ENCODE measurements at places on chromosomes 5 and 9. TPM values are rescaled to one million over a fixed set of nuclear protein-coding genes. Genes with fewer than 3 reads are reported as not detected.
A peak's percentile ranks its signal among the peaks of the same experiment; 100 is the strongest.

KIF27 gene
- 3.4 TPM for total RNA-seq

MLANA gene
- total RNA-seq: not detected

NUTM2F gene
- not detected for total RNA-seq

TEK gene
- total RNA-seq: not detected

DNA sequence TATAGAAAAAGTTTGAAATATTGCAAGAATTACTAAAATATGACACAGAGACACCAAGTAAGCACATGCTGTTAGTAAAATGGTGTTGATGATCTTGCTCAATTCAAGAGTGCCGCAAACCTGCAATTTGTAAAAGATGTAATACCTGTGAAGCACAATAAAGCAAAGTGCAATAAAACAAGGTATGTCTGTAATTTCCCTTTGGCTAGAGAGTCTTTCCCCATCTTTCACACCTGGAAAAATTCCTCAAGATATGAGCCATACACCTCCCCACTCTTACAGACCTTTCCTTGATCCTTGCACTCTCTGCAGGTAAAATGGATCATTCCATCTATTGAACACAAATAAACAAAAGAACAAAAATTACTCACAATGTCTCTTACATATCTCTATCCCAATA, 597.8 kb downstream of the EFNA5 start:
- no peaks in the 10 kb centered on the region for H3K4me1 ChIP-seq
- H3K27ac ChIP-seq: no peak overlapping the region
- no peaks in the 10 kb centered on the region for H3K36me3 ChIP-seq
- H3K27me3 ChIP-seq: no peaks in the 10 kb centered on the region
- H3K4me3 ChIP-seq: no peak overlapping the region
- DNase-seq: no peak

GRCh38 chr9:75826314-75826713, 64.2 kb upstream of the PCSK5 start:
- DNase-seq: no peak
- H3K27me3 ChIP-seq: no peaks in the 10 kb centered on the region
- H3K36me3 ChIP-seq: no peaks in the 10 kb centered on the region
- H3K4me1 ChIP-seq: peaks cover 2% of the 10 kb centered on the region

DNA sequence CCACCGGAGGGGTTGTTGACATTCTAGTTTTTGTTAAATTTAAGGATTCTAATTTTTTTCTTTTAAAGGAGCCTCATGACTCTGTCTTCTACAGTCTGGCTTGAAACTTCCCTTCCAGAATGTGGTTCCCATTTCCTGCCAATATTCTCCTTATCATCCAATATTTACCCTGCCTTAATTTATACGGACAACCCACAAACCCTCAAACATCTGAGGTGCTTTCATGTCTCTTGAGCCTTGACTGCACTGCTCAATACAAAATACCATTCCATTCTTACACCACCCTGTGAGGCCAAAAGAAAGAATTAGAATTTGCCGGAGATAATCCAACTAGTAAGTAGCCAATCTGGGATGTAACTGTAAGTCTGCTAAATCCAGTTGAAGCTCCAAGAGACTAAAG, 346.5 kb downstream of the SPOCK1 start:
- no peaks in the 10 kb centered on the region for H3K36me3 ChIP-seq
- no peaks in the 10 kb centered on the region for H3K4me1 ChIP-seq
- DNase-seq: no peak
- H3K4me3 ChIP-seq: no peak overlapping the region

DNA sequence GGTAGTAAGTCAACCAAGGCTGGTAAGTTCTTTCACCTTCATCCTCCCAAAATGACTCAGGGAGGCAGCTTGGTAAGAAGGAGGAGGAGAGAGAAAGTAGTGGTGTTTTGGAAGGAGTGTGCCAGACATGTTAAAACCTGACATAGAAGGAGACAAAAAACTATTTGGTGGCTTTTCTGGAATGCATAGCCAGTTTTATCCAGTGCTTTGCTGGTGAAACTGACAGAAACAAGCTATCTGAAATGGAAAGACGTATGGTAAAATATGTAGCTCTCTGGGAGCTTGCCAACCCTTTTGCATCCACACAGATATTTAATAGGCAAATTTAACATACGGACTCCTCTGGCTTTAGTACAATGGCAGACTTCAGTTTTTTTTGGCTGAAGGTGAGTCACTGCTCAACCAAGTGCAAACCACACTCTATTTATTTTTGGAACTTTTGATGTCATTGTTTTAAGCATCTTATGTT, 45.4 kb downstream of the RAB14 start:
- H3K27me3 ChIP-seq: no peaks in the 10 kb centered on the region
- H3K36me3 ChIP-seq: peaks cover 52% of the 10 kb centered on the region
- H3K4me3 ChIP-seq: peak overlapping the region; percentile 37
- no peak for DNase-seq
- H3K27ac ChIP-seq: peak overlapping the region; percentile 86

DNA sequence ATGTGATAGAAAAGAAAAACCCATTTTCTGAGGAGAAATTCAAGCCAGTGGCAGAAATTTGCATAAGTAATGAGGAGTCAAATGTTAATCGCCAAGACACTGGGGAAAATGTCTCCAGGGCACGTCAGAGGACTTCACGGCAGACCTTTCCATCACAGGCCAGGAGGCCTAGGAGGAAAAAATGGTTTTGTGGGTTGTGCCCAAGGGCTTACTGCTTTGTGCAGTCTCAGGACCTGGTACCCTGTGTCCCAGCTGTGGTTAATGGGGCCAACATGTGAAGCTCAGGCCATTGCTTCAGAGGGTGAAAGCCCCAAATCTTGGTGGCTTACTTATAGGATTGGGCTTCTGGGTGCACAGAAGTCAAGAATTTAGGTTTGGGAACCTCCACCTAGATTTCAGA, 54.8 kb upstream of the ADAMTS2 start:
- H3K27me3 ChIP-seq: peaks cover 2% of the 10 kb centered on the region
- H3K4me1 ChIP-seq: no peaks in the 10 kb centered on the region
- DNase-seq: no peak
- H3K27ac ChIP-seq: no peak overlapping the region
- H3K36me3 ChIP-seq: no peaks in the 10 kb centered on the region

DNA sequence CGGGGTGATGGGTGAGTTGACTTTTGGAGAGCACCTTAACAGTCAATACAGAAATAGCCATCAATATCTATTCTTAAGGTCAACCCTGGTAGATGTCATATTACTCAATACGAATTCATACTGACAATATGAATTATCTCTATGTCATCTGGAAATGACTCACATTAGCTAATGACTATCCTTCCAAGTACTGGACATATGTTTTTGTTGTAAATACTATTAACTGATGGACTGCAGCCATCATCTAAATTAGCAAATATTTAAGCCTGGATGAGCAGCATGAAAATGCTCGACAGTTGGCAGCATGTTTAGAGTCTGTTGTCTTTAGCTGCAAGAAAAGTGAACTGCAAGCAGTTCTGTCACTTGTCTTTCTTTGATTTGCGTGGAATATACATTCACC, 19.6 kb upstream of the ISOC1 start:
- DNase-seq: no peak
- no peak overlapping the region for H3K4me3 ChIP-seq
- no peak overlapping the region for H3K27ac ChIP-seq
- H3K4me1 ChIP-seq: no peaks in the 10 kb centered on the region
- no peaks in the 10 kb centered on the region for H3K36me3 ChIP-seq
- peaks cover 2% of the 10 kb centered on the region for H3K27me3 ChIP-seq

DNA sequence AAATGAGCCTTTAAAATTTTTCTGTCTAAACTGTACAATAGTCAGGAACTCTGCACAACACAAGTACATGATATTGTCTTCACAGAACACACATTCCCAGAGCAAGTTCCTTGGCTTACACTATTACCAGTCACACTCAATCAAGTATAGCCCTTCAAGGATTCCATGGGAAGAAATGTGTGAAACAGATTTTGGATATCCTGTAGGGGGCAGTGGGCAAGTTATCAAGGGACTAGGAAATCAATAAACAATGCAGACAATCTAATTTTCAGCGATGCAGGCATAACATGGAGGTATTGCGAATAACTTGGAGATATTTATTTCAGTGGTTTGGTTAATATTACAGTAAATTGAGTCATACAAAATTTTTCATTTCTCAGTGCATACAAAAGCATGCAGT, 1171.5 kb upstream of the NUDT12 start:
- no peaks in the 10 kb centered on the region for H3K36me3 ChIP-seq
- DNase-seq: no peak
- H3K4me1 ChIP-seq: no peaks in the 10 kb centered on the region
- no peak overlapping the region for H3K4me3 ChIP-seq

DNA sequence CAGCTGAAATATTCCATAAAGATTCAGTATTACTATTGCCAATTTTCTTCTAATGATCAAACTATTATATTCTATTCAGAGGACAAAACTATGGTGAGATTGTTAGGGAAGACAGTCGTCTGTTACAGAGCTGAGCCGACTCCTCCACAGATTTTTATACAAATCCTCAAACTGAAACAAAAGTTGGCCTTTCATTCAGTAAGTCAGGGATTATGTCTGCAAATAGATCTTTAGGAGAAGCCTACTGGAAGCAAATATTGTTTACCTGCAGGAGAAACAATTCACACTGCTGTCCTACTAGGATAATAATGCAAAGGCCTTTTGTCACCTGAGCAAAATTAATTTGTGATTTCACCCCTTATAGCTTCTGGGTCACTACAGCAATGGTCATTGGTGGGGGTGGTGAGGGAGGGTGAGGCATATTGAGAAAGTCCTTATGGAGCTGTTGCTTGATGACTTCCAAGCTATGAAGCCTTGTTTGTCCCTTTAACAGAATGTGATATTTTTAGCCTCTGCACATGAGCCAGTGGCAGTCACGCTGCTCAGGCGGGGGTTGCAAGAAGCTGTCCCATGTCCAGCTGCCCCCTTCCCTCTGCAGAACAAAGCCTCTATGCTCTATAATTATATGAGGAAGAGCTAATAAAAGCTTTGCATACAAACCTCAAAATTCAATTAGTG, 200.5 kb upstream of the KLF9 start:
- no peak for DNase-seq
- H3K36me3 ChIP-seq: no peaks in the 10 kb centered on the region
- H3K4me1 ChIP-seq: no peaks in the 10 kb centered on the region
- no peak overlapping the region for H3K4me3 ChIP-seq

GRCh38 chr9:91395553-91396471, 27.8 kb downstream of the NFIL3 start:
- H3K27me3 ChIP-seq: no peaks in the 10 kb centered on the region
- H3K36me3 ChIP-seq: peaks cover 2% of the 10 kb centered on the region
- no peak for DNase-seq
- H3K27ac ChIP-seq: peak overlapping the region; percentile 62

GRCh38 chr9:130834371-130835336, at the start of gene ABL1:
Gene ABL1 (plus strand): TSS chr9:130835254. CDS start chr9:130835447, 193 bp downstream.
- peaks cover 4% of the 10 kb centered on the region for H3K27me3 ChIP-seq
- DNase-seq: peak; percentile 75
- H3K27ac ChIP-seq: peak within 1 kb of the TSS; percentile 90
- H3K4me1 ChIP-seq: peaks cover 19% of the 10 kb centered on the region
- no peaks in the 10 kb centered on the region for H3K36me3 ChIP-seq
- H3K4me3 ChIP-seq: peak within 1 kb of the TSS; percentile 88

DNA sequence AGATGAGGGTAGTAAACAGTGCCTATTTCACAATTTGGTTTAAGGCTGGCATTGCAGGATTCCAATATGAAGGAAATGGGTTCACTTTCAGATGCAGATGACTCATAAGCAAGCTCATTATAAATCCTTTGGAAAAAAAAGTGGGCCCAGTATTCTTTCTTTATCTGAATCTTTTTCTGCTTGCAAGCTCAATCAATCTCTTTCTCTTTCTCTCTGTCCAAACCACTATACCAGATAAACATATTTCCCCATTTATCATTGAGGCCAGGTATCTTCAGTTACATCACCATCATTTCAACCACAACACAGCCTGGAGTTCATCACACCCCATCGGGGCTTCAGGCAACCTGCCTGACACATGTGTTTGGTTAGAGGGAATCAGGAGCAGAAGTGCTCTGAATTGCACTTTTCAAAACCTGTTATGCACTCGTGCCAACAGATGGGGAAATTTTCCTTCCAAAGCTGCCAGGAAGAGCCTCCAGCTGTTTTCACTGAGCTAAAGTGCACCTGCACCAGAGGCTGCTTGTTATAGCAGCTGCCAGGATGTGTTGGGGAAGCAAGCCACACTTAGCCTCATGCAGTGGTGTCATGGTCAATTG, 30.0 kb upstream of the MAMDC2 start:
- peaks cover 3% of the 10 kb centered on the region for H3K27me3 ChIP-seq
- no peaks in the 10 kb centered on the region for H3K36me3 ChIP-seq
- DNase-seq: no peak
- no peak overlapping the region for H3K27ac ChIP-seq
- H3K4me1 ChIP-seq: peaks cover 1% of the 10 kb centered on the region
- H3K4me3 ChIP-seq: no peak overlapping the region

GRCh38 chr5:134784241-134784920, 25.8 kb downstream of the DDX46 start:
- H3K4me3 ChIP-seq: no peak overlapping the region
- H3K36me3 ChIP-seq: peaks cover 19% of the 10 kb centered on the region
- no peak overlapping the region for H3K27ac ChIP-seq
- H3K27me3 ChIP-seq: no peaks in the 10 kb centered on the region

- H3K36me3 ChIP-seq: no peaks in the 10 kb centered on the region
- no peaks in the 10 kb centered on the region for H3K4me1 ChIP-seq
- no peak overlapping the region for H3K4me3 ChIP-seq
Observed at GRCh38 chr5:93359296-93359959, 221.6 kb downstream of the NR2F1-AS1 start.

- no peak for DNase-seq
- H3K27me3 ChIP-seq: no peaks in the 10 kb centered on the region
- peaks cover 16% of the 10 kb centered on the region for H3K36me3 ChIP-seq
- no peak overlapping the region for H3K27ac ChIP-seq
Observed at GRCh38 chr9:125484350-125485282, 222.4 kb downstream of the MAPKAP1 start.

DNA sequence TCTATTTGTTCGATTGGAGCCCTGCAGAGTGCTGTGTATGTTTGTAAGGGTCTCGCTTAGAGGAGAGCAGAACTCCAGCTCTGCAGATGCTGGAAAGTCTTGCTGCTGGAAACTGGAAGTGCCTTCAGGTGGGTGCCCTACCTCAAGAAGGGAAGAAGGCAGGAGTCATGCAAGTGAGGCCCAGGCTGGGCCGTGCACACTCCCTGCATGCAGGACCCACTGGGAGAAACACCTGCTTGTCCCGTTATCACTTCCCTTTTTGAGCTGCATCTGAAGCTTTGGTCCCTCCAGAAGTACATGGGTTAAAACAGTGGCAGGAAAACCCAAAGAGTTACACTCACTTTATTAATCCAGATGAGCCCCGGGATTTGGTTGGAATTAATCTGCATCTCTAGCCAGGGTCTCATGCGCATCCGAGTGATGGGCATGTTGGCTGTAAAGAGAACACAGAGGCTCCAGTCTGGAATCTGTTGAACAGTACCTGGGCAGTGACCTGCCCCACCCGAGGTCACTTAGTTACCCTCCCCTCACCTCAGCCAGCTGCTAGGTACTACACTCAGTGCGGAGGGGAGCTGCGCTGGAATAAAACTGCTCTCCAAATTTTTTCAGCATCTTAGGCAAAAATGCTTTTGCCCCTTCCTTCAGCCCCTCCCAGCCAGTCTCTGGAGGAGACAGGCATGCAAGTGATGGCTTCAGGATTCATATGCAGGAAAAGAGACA, 1.4 kb downstream of the IRF1 start:
- no peaks in the 10 kb centered on the region for H3K27me3 ChIP-seq
- H3K27ac ChIP-seq: peak overlapping the region; percentile 92
- H3K36me3 ChIP-seq: peaks cover 52% of the 10 kb centered on the region
- peak; percentile 39 for DNase-seq
- H3K4me3 ChIP-seq: peak overlapping the region; percentile 98

GRCh38 chr9:23842565-23843129, 16.6 kb upstream of the ELAVL2 start:
- no peaks in the 10 kb centered on the region for H3K27me3 ChIP-seq
- no peak for DNase-seq
- no peaks in the 10 kb centered on the region for H3K4me1 ChIP-seq
- no peak overlapping the region for H3K27ac ChIP-seq
- no peaks in the 10 kb centered on the region for H3K36me3 ChIP-seq
- H3K4me3 ChIP-seq: no peak overlapping the region

GRCh38 chr5:102139029-102139428, 157.1 kb downstream of the SLCO4C1 start:
- no peaks in the 10 kb centered on the region for H3K27me3 ChIP-seq
- H3K36me3 ChIP-seq: no peaks in the 10 kb centered on the region
- no peak overlapping the region for H3K27ac ChIP-seq
- no peaks in the 10 kb centered on the region for H3K4me1 ChIP-seq

Data from activated naive CD8-positive, alpha-beta T cell treated with anti-CD3 and anti-CD28 coated beads, Interleukin-2, amount 10 ng/mL, durations not matched to agents 7 days and 5 days (primary cell).